GM23248 (cell line): ENCODE measurements at places on chromosomes 2 and 18.

DNA sequence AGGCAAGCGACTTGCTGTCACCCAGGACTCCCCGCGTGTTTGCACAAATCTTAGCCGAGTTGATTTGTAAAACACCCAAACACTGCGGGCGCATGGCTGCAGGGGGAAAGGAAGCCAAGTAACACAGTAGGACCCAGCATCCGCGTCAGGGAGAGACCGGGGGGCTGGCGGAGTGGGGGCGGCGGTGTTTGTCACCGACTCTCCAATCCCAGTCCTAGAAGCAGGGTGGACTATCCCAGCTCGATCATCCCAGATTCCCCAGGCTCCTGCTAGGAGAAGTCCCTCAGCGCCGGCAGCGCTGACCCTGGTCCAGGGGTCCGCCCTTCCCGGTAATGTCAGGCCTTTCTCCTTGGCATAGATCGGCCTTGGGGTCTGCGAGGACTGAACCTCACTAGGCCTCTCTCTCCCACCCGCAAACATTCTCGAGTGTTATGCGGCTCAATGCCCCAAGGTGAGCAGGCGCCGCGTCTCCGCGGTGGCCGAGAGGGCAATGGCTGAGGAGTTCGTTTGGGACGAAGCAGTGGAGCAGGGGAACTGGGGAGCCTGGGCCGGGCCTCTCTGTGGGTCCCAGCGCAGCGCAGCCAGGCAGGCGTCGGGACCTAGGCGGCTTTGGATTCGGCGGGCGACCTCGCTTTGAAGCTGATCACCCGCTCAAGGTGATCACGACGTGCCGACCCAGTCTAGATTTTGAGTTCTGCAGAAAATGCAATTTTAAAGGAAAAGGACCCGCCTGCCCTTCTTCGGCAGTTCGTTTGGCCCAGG lies 1.5 kb upstream of the GDF7 start:
- peak; percentile 12 for DNase-seq

DNA sequence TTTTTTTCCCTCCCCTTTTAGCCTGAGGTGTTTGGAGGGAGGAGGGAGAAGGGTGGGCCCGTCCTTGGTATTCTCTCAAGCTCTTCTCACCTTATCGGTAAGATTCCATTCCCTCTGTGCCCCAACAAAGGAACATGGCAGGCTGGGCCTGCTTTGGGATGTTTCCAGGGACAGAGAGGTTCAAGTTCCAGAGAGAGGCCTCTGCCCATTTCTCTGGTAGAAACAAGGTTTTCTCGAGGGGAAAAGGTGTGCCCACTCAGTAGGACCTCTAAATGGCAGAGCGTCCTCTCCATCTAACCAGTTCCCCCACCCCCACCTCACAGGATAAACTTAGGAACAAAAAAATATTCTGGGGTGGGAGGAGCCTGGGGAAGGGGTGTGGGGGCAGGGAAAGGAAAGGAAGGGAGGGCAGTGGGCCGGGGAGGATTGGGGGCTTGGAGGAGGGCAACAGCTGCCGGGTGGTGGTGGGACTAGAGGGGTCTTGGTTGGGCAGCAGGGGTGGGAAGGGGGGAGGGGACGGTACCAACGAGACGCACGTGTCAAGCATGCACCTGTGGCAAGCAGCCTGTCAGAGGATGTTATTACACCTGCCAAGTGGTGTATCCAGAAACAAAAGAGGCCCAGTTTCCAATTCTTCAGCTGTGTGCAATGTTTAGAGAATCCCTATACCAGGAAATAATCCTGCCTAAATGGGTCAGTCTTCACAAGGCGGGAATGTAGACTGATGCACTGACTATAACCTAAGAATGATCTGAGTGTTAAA lies 2.1 kb downstream of the PCBP1 start:
- peak; percentile 41 for DNase-seq

- no peak for DNase-seq
Observed at GRCh38 chr18:25557011-25557410, 205.0 kb upstream of the ZNF521 start.

DNA sequence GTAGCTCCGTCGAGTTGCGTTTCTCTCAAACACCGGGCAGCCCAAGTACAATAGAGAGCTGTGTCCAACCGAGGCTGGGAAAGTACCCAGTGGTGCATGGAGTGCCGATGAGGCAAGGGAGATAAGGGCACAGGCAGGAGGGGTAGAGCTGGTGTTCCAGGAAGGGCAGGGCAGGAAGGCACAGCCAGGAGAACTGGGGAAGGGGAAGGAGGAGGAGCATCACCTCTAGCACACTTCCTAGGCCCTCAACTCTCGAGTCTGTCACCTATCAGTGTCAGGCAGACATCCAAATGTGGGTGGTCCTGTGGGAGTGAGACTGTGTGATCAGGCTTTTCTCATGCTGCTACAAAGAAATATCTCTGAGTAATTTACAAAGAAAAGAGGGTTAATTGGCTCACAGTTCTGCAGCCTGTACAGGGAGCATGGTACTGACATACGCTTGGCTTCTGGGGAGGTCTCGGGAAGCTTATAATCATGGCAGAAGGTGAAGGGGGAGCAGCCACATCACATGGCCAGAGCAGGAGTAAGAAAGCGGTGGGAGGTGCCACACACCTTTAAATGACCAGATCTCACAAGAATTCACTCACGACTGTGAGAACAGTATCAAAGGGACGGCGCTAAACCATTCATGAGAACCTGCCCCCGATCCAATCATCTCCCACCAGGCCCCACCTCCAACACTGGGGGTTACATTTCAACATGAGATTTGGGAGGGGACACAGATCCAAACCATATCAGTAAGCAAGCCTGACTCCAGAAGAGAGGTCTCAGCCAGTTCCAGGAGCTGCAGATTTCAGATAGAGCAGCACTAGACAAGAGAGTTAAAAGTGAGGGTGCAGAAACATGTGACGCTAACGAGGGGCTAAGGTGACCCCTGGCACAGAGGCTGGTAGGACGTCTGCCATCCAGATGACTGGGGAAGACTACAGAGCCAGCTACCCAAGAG lies 75.7 kb downstream of the MBOAT2 start:
- DNase-seq: no peak

- DNase-seq: no peak
Observed at GRCh38 chr2:38387887-38388286, 10.8 kb upstream of the ATL2 start.

GRCh38 chr2:123953846-123954245 lies 71.2 kb upstream of the CNTNAP5 start:
- peak; percentile 19 for DNase-seq

DNA sequence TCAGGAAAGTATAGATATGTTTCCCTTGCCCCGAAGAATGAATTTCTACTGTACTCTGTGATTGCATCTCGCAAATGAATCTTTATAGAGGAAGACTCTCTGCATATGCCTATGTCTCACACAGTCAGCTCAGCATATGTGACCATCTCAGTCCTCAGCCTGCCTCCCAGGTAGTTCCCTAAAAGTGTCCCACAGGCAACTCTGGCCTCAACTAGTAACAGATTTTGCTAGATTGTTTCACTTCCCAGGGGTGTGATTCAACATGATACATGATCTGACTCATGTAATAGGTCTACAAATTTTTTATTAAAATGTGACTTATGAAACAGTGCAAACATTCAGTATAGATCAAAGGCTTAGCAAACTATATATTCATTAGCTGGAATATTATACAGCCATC lies 296.6 kb upstream of the CRIM1 start:
- DNase-seq: peak; percentile 7

GRCh38 chr2:29528891-29529520 lies 392.4 kb downstream of the ALK start:
- DNase-seq: peak; percentile 81

DNA sequence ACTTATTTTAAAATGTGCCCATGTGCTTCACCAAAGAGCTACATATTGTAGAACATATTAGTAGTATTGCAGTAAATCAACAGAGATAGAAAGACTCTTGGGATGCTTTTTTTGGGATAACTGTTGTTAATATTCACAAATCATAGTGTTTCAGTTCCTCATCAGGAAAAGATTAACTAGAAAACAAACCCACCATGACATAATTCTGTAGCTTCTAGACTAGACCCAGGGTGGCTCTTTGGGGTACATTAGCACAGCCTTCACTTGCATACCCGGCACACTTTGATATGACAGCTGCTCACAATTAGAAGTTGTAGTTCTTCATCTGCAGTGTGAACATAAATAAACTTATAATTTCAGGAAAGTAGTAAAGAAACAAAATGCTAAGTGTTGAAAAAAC lies 154.2 kb downstream of the ATP9B start:
- no peak for DNase-seq

DNA sequence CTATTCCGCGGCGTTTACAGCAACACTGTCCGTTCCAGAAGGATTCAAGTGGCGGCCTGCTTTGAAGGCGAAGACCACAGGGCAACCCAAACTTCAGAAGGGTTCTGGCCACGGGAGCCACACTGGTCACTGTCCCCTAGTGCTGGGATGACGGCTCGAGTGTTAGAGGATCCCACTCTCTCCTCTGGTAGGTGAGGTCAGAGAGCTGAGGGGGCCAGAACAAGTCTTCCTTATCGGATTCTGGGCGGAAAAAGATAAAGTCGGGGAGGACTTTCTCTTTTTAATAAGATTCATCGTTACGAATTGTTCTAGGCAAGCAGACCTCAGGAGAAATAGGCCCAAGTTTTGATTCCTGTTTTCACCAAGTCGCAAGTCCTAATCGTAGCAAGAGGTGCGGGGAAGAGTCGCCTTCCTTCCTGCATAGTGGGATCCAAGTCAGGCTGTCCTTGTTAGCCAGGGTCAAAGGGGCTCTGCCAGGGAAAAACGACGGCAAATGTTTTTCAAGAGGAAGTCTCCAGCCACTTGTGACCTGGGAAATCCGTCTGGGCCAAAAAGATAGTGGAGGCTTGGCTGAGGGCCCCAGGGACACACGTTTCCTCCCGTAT lies 864 bp upstream of the MYL12A start:
- peak; percentile 61 for DNase-seq

GRCh38 chr2:197322724-197323720 lies 12.4 kb upstream of the ANKRD44 start:
- DNase-seq: no peak

DNA sequence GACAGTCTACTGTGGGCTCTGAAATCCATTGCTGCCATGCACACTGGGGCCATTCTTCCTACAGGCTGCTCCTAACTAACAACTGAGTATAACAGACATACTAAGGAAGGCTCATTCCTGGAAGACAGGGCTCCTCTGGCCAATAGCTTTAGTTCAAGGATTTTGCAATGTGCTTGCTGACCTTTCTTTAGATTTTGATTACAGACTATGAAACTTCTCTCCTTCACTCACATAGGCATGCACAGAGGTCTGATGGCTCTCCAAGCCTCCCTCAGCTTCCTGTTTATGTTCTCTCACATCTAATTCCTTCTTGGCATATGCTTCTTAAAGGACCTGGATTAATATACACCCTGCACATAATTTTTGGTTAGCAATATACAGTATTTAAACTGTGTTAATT lies 34.4 kb upstream of the ROCK1 start:
- DNase-seq: no peak

DNA sequence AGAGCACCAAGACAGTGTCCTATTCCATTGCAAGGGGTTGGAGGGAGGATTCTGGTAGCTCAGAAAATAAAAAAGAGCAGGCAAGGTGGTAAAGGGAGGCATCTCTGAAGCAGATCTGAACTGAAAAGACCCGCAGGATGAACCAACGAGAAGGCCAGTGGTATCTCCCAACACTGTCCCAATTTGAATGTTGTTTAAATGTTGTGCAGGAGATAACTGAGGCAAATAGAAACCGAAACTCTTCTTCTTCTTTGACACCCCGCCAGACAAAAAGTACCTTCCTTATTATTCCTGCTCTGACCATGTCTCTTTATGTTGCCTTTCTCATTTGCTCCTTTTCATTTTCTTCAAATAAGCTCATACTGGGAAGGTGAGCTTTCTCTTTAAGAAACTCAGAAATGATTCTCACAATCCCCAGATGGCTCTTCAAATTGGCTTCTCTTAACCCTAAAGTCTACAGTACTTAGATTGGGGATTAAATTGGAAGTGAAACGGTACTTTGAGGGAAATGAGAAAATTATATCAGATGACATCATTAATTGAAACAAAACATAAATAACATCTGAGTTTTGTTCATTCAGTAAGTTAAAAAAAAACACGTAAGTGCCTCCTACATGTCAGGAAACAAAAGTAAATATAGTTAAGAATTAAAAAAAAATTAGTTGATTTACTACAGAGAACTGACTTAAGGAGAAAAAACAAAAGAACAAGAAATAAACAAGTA lies 143.6 kb downstream of the WDPCP start:
- no peak for DNase-seq

- peak; percentile 14 for DNase-seq
Observed at GRCh38 chr2:2291500-2292260, 39.4 kb downstream of the MYT1L start.

DNA sequence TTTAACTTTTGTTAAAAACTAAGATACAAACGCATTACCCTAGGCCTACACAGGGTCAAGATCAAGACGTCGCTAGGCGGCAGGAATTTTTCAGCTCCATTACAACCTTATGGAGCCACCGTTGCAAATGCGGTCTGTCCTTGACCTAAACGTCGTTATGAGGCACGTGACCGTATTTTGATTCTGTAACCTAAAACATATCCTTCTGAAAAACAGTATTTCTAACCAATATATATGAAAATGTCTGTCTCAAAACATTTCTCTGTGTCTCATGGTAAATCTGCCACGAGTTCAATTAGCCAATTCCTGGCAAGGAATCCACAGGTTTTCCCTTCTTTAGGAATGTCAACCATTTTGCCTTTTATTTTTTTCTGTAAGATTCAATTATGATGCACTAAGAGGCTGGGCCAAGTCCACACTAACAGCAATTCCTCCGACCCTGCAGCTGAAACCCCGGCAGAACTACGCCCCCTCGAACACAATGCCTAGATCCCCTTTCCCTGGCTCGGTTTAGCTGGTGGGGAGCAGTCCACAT lies 1.7 kb downstream of the RTN4 start:
- peak; percentile 71 for DNase-seq

DNA sequence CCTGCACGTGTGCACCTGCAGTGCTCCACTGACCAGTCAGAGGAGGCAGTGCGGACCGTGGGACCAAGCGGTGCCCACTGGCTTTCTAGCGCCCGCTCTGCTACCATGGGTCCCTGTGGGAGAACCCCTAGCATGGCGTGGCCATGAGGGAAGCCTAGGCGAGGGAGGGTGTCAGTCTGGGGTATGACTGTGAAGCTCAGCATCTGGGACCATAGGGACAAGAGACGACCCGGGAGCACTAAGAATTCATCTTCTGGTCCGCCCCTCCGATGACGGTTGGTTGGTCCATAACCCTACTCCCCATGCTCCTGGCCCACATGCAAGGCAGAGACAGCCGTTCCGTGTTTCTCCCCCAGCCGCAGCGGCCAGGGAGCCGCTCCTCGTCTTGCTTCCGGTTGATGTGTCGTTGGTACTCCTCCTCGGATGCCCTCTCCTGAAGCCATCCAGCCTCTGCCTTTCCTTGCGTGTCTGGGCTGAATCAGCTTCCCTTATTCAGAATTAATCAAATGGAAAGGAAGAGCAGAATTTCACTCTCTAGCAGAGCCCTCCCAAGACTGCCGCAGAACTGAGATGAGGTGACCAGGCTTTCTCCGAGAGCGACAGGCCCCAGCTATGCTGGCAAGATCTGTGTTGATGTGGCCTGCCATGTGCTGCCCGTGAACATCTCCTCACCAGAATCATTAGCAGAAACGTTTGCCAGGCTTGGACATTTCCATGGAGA lies 23.0 kb downstream of the COX7A2L start:
- DNase-seq: no peak

GRCh38 chr2:164073101-164074074 lies 337.6 kb upstream of the FIGN start:
- DNase-seq: peak; percentile 17
